ENCODE measurements at places on chromosomes 7 and 10. TPM values are rescaled to one million over a fixed set of nuclear protein-coding genes. Genes with fewer than 3 reads are reported as not detected.

ARMC3 gene
- total RNA-seq, result not detected

NODAL gene
- not detected for total RNA-seq

ACTR3C gene
- 5.4 TPM for total RNA-seq

DNAH11 gene
- 0.31 TPM for total RNA-seq

MRC1 gene
- total RNA-seq, result 2.1 TPM

MLXIPL gene
- not detected for total RNA-seq

SLC18A3 gene
- not detected for total RNA-seq

CTBP2 gene
- total RNA-seq, result 84.2 TPM

LRMDA gene
- total RNA-seq, result 13.5 TPM

BUD31 gene
- total RNA-seq, result 76.2 TPM

PRSS37 gene
- total RNA-seq, result not detected

MDFIC gene
- total RNA-seq, result 36.6 TPM

KCP gene
- not detected for total RNA-seq

ADRA2A gene
- total RNA-seq, result 0.16 TPM

TSPAN33 gene
- under 0.01 TPM for total RNA-seq

ACHE gene
- 11.3 TPM for total RNA-seq

ZNF736 gene
- total RNA-seq, result 6.6 TPM

PLEKHS1 gene
- total RNA-seq, result not detected

AKR1C8 gene
- total RNA-seq, result 0.16 TPM

SPDYE1 gene
- not detected for total RNA-seq

MRLN gene
- total RNA-seq, result not detected

SORBS1 gene
- 0.44 TPM for total RNA-seq

SLC13A4 gene
- not detected for total RNA-seq

ITPRIP gene
- 10.8 TPM for total RNA-seq

OR2A42 gene
- not detected for total RNA-seq

BLOC1S2 gene
- total RNA-seq, result 29.5 TPM

ITIH5 gene
- 1.8 TPM for total RNA-seq

PRSS2 gene
- not detected for total RNA-seq

ZNF365 gene
- total RNA-seq, result 0.25 TPM

PILRB gene
- total RNA-seq, result 21.3 TPM

DPYSL4 gene
- 7.9 TPM for total RNA-seq

SUV39H2 gene
- total RNA-seq, result 16.9 TPM

EXOC4 gene
- total RNA-seq, result 88.7 TPM

FBXL13 gene
- total RNA-seq, result 0.32 TPM

UBE2D1 gene
- total RNA-seq, result 12.3 TPM

GDF2 gene
- not detected for total RNA-seq

CYP2E1 gene
- total RNA-seq, result 0.16 TPM

NME8 gene
- total RNA-seq, result not detected

TAF3 gene
- total RNA-seq, result 2.1 TPM

PCDH15 gene
- under 0.01 TPM for total RNA-seq

LBX1 gene
- not detected for total RNA-seq

CTAGE4 gene
- total RNA-seq, result not detected
